ENCODE measurements at places on chromosomes 3 and 15. TPM values are rescaled to one million over a fixed set of nuclear protein-coding genes. Genes with fewer than 3 reads are reported as not detected.

Gene NMB
- total RNA-seq = 3.4 TPM

- no peak for DNase-seq
Observed at GRCh38 chr15:73740152-73741048, 12.8 kb downstream of the INSYN1 start.

DNA sequence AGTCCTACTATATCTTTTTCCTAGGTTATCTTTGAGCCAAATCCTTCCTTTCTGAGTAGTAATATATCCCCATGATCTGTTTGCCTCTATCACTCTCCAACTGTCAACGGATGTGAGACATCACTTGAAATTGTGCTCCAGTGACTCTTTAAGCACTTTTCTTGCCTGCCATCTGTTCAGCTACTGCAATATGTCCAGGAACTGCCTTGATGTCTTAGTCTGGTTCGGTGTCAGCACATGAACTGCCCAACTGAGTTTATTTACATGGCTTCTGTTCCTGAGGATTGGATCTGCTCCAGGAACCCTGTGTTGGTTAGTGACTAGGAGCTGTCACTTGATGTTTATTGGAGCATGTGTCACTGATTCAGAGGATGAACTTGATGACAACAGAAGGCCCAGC, 116.5 kb downstream of the SLC9A9 start:
- DNase-seq = no peak

DNA sequence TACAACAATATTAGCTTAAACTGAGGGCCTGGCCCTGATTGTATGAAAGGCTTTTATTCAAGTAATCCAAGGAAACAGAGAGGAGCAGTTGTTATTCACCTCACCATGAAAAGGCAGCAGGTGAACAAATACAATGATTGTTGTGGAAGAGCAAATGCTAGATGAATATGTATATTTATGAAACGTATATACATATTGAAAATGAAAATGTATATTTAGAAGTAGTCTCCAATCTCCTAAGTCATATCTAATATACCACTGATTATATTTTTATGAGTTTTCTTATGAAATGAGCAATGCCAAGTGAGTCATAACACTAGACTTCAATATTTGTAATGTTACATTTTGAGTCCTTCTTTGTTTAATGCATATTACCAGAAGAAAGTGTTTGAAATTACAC, 116.2 kb upstream of the KCNMB2 start:
- DNase-seq = no peak

DNA sequence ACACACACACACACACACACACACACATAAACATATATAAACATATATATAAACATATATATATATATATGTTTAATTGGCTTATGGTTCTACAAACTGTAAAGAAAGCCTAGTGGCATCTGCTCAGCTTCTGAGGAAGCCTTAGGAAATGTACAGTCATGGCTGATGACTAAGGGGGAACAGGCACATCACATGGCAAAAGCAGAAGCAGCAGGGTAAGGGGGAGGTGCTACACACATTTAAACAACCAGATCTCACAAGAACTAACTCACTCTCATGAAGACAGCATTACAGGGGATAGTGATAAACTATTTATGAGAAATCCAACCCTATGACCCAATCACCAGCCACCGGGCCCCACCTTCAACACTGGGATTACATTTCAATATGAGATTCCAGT, 922.9 kb downstream of the SI start:
- DNase-seq = no peak

DNA sequence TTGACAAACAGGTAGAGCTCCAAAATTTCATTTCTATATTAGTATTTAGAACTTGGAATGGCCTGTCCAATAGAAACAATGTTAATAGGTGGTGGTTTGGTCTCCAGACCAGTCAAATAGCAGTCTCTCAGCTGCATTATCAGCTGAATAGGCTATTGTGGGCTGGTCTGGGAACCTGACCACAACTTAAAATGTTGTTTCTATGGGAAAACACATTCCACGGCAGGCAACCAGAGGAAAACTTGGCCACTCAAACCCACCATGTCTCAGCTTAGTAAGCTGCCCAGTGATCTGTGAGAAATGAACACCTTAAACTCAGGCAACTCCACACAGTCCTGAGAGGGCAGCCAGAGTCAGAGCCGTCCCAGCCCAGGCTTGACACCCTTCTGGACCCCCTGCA, 20.4 kb downstream of the FBN1 start:
- DNase-seq = no peak

GRCh38 chr3:56825567-56826438, 24.1 kb upstream of the ARHGEF3 start:
- no peak for DNase-seq

Data from Daoy (cell line).